ENCODE measurements at places on chromosomes 4 and X. TPM values are rescaled to one million over a fixed set of nuclear protein-coding genes. Genes with fewer than 3 reads are reported as not detected.

DNA sequence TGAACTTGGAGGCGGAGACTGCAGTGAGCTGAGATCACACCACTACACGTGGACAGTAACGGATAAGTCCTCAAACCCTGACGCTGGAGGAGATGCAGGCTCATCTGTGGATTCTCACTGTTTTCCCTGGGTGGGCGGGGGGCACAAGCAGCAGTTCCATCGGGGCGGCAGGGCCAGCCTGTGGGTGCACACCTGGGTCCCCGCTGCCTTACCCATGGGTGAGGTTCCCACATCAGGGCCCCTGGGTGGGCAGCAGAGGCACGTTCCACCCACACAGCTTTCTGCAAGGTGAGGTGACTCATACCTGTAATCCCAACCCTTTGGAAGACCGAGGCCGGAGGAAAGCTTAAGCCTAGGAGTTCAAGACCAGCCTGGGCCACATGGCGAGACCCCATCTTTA, 56.6 kb upstream of the MXD4 start:
- DNase-seq: no peak

- no peak for DNase-seq
Measured at GRCh38 chr4:14078326-14078725, 450.8 kb upstream of the BOD1L1 start.

DNA sequence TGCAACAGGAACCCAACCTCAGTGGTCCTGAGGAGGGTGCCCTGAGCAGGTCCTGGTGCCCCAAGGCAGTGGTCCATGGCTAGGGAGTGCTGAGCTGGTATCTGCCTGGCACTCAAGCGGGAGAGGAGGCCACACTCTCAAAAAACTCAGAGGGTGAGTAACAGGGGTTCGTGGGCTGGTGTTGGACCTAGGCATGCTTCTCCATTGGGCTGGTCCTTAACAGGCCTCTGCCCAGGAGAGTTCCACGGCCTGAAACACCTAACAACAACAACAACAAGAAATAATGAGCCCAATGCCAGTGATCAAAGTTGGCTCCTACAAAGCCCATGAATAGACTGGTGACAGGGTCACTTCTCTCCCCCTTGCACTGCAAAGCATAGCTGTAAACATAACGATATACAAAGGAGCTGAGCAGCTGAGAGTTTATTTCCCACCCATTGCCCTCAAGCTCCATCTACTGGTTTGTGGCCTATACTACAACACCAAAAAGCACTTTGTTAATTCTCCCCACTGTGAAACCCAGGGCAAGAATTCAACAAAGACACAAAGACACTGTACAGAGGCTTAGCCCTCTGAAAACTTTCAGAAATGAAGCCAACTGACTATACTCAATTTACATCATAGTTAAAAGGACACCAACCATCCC, 736.1 kb upstream of the ADGRL3 start:
- DNase-seq: no peak

DNA sequence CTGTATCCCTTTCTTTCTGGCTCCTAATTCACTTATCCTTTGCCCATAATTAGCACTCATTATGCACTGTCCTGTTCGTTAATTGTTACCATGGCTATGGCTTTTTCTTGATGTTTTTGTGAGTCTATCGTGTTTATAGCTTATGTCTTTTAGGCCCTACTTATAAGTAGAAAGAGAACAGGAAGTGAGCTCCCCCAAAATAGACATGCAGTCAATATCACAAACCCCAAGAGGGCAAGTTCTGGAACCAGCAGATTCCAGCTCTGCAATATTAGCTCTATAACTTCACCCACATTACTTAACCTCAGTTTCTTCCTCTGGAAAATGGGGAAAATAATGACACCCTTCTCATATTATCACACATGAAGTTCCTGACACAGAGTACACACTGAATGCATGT, 7.4 kb upstream of the HS3ST1 start:
- no peak for DNase-seq

- no peak for DNase-seq
Measured at GRCh38 chr4:183202523-183202922, 103.5 kb downstream of the WWC2 start.

GRCh38 chrX:145919400-145919799, 101.8 kb downstream of the SLITRK2 start:
- DNase-seq: no peak

DNA sequence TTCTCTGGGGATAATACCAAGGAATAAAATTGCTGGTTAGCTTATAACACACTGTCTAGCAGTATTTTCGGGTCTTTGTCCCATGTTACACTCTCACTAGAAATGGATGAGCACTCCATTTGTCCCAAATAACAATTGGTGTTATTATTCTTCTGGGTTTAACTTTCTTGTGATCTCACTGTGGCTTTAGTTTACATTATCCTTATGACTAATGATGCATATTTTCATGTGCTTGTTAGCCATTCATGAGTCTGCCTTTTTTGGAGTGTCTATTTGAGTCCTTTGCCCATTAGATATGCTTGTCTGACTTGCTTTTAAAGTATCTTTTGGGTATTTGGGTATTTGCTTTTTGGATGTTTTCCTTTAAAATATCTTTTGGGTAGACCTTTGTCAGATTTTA, 372.9 kb upstream of the TENM3 start:
- DNase-seq: no peak

- DNase-seq: no peak
Measured at GRCh38 chrX:75648803-75649588, 126.2 kb upstream of the ZDHHC15 start.

- no peak for DNase-seq
Measured at GRCh38 chr4:98557194-98557892, 101.1 kb downstream of the TSPAN5 start.

DNA sequence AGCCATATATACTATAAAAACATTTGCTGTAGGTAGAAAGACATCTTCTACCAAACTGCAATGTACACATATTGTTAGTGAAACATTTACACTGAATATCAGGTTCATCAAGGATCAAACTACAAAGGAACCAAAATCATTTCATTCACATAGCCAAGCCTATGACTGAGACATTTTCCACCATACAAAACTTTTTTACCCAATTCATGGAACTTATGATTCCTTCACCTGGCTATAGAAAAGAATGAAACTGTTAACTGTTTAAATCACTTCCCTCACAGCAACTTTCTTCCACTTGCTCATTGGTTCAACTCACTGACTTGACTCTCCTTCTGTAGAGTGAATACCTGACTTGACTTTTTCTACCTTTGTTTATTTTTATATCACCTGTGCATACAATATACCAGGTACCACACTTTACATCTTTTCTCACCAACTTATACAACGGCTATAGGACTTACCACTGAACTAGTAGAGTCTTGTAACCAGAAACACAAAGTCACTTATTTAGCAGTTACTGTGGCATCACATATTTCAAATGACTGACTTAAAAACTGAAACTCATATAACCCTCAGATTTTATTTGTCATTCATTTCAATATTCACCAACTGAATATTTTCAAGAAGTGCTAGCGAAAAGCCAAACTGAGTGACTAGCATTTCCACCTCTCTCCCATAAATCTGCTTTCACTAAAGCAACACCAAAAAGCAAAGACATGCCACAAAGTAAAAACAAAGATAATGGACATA, 30.9 kb downstream of the CAMK2D start:
- no peak for DNase-seq

DNA sequence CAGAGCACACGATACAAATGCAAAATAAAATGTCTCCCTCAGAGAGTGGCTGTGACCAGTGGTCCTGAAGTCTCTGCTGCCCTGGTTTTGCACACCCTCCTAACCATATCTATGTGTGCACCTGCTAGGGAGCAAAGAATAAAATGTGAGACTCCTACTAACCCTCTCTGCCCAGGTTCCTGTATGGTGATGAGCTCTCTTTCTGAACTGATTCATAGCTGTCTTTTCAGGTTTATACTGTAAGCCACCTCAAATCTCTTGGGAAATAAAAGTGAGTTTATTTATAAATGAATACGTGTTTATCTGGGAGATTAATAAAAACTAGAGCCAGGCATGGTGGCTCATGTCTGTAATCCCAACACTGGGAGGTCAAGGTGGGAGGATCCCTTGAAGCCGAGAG, 126.0 kb upstream of the RBPJ start:
- DNase-seq: no peak

DNA sequence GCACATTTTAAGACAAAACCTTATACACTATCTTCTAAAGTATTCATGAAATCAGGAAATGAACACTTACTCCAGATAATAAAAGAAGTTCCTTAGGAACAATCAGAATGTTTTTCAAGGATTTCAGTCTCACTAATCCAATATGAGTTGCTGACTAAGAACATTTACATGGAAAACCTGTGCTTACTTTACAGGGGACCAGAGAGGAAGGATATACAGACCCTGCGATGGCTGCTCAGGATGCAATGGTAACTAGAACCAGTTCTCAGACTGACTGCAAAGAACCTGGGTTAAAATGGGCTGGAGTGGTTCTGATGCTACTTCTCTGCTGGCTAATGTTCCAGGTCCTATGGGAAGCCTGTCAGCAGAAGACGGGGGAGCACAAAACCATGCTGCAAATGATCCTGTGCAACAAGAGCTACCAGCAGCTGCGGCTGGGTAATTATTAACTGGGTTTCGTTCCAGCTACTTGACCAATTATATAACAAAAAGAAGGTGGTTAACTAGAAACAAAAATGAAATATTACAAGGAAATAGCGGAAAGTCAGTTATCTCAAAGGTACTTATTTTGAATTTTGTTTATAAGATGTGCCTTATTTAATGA, 85.3 kb downstream of the ANXA10 start:
- DNase-seq: no peak

- DNase-seq: peak; percentile 17
Measured at GRCh38 chrX:150870487-150871340, 27.8 kb downstream of the CD99L2 start.

DNA sequence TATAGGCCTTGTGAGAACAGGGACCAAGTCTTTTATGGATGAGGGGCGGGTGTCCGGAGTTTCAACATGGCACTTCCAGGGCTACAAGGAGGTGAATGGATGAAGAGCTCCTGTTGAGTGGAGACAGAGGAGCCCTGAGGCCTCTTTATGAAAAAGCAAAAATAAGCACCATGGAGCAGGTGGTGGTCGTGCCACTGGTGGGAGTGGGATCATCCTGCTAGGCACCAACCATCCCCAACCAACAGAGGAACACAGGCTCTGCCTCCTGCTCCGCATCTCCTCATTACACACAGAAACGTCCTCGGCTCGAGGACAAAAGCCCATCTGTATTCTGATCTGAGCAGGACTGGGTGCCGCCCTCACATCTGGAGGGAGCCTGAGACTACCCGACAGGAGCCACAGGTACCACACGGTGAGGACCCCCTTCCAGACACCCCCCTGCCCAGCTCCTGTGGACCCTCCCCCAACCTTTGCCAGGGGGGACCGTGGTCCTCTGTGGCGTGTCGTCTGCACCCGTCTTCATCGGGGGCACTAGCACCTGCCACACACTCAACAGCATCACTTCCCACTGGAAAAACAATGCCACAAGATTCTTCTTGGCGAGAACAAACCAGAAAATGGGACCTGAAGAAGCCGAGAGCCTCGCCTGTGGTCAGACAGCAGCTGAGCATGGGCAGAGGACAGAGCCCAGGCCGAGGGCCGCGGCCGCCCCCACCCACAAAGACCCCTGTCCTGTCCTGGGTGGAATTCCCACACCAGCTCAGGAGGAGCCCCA, 3.9 kb upstream of the PDE6B start:
- DNase-seq: no peak

- DNase-seq: no peak
Measured at GRCh38 chr4:561426-561825, 14.7 kb downstream of the TMEM271 start.

DNA sequence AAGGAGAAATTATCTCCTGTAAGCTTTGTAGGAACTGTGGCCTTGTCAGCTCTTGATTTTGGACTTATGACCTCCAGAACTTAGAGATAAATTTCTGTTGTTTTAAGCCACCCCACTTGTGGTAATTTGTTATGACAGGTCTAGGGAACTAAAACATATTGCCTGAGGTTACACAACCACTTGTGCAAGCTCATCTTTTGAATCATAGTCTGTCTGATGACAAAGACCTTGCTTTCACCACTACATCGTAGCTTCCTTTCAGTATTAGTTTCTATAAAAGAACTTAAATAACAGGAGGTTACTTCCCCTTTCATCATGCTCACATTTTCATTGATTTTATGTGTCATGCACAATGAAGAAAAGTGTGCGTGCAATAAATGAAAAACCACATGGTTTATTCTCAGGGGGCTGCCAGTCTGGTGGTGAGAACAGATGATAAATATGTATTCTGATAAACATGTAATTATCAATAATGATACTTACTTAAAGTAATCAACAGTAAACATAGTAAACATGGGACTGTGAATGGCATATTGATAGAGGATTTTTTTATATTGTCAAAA, 690.0 kb upstream of the HS3ST1 start:
- DNase-seq: no peak

- DNase-seq: peak; percentile 67
Measured at GRCh38 chrX:119482481-119483480, 14.5 kb downstream of the SLC25A5 start.

- no peak for DNase-seq
Measured at GRCh38 chrX:40349251-40349650, 231.5 kb upstream of the ATP6AP2 start.

- DNase-seq: no peak
Measured at GRCh38 chrX:119132961-119133360, 5.3 kb upstream of the KIAA1210 start.

GRCh38 chr4:76212851-76213414, 691 bp downstream of the SCARB2 start:
- no peak for DNase-seq

- DNase-seq: no peak
Measured at GRCh38 chr4:172998527-172999469, 169.8 kb upstream of the GALNT7 start.

GRCh38 chrX:78517124-78517523, 142.0 kb downstream of the RTL3 start:
- no peak for DNase-seq

GRCh38 chrX:68807818-68808217, 21.0 kb upstream of the EFNB1 start:
- DNase-seq: no peak

DNA sequence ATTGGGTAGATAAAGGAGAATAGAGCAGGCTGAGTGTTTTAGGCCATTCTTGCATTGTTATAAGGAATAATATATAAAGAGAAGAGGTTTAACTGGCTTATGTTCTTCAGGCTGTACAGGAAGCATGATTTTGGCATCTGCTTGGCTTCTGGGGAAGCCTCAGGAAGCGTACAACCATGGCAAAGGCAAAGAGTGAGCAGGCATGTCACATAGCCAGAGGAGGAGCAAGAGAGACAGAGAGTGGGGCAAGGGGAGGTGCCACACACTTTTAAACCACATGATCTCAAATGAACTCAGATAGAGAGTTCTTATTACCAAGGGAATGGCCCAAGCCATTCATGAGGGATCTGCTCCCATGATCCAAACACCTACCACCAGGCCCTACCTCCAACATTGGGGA, 4.4 kb upstream of the METTL14 start:
- no peak for DNase-seq

GRCh38 chr4:4866124-4866865, 6.8 kb downstream of the MSX1 start:
- peak; percentile 58 for DNase-seq

Gene PCSK1N
- total RNA-seq: 127 TPM

Gene PITX2
- 1.3 TPM for total RNA-seq

Gene ZNF711
- 41.9 TPM for total RNA-seq

Gene EDA2R
- total RNA-seq: 6.3 TPM

Gene BMP3
- total RNA-seq: 1.8 TPM

Gene LRCH2
- total RNA-seq: 24.2 TPM

Gene NUDT10
- 19.3 TPM for total RNA-seq

Gene EFHC2
- total RNA-seq: not detected
